ENCODE measurements at places on chromosomes 6 and 20.

- no peak for DNase-seq
Observed at GRCh38 chr6:32906539-32906938, 34.3 kb downstream of the HLA-DMB start.

DNA sequence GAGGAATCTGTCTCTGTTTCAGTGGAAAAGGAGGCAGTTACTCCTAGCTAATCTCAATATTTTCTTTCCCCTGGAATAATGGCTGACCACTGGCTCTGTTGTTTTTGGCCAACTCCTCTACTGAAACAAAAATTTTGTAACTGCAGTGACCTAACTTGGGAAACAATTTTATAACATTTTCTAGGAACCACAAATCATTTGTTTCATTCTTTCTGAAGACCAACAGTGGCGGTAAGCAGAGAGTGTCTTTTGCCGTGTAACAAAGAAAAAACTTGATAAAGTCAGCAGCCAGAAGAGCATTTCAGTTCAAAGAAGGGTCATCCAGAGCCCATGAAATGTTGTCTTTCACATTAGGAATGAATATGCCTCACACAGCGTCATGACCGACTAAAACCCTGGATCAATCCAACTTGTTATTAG lies 11.8 kb upstream of the BFSP1 start:
- DNase-seq, result no peak

DNA sequence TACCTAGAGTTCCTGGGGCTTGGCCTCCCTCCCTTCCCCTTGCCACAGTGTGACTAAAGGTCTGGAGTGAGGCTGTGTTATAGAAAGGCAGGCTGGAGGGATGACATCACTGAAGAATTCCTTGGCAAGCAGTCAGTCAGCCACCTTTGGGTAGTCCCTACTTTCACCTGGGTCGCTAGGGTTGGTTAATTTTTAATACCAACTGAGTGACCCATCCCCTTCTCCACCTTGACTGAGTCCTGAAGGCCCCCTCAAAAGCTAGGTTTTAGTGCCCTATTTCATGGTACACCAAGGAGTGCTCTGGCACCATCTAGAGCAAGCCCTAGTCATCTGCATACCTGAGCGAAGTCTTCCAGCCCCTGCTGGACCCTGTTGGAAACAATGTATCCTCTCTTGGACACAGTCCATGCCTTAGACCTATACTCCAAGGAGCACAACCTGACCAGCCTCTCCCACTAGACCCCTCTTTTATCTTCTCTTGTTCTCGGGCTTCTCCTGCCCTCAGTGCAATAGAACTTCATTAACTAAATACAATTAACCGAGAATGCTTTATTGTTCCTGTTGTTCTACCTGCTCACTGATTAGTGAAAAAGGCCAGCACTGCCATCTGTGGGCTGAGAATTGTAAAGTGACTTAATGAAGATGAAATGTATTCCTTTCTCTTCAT lies 44.6 kb downstream of the RIN2 start:
- DNase-seq, result no peak

- DNase-seq, result no peak
Observed at GRCh38 chr20:48148020-48148419, 362.7 kb upstream of the SULF2 start.

- no peak for DNase-seq
Observed at GRCh38 chr20:62177307-62177706, 5.5 kb upstream of the MTG2 start.

DNA sequence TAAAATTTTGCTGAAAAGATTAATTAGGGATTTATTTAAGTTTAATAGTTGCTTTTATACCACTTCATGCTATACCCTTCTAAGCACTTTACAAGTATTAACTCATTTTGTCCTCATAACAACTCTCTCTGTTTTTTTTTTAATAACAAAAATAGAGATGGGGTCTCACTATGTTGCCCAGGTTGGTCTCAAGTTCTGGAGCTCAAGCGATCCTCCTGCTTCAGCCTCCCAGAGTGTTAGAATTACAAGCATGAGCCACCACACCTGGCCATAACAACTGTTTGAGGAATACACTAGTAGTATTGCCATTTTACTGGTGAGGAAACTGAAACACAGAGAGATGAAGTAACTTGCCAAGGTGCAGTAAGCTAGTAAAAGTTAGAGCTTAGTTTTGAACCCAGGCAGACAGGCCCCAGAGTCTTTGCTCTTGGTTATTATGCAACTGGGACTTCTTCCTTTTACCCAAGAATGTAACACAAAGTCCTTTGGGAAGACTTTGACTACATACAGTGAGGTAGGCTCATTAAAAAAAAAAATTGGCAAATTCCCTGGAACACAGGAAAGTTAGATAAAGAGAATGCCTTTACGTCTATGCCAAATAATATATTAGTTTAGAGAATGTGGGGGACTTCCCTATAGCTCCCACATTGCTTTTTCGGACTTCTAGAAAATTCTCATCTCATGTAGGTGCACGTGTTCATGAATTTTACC lies 11.4 kb downstream of the ANKS1A start:
- DNase-seq, result no peak

DNA sequence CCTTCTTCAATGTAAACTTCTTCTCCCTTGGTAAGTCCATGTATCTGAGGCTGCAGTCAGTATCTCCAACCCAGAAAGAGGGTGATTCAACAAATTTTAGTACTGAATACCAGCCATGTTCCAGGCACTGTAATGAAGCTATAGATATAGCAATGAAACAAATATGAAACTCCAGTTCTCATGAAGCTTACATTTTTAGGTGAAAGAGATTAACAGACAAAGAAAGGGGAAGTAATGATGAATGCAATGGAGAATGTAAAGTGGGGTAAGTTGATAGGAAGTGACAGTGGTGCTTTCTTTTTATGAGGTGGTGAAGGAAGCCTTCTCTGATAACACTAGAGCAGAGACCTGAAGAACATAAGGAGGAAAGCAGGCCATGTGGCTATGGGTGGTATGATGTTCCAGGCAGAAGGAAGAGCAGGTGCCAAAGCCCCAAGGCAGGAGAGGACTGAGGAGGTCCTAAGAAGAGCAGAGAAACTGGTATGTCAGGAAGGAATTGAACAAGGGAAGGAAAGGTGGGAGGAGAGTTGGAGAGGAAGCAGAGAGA lies 143.6 kb downstream of the TFAP2B start:
- no peak for DNase-seq

- no peak for DNase-seq
Observed at GRCh38 chr6:149264629-149265028, 52.9 kb upstream of the TAB2 start.

DNA sequence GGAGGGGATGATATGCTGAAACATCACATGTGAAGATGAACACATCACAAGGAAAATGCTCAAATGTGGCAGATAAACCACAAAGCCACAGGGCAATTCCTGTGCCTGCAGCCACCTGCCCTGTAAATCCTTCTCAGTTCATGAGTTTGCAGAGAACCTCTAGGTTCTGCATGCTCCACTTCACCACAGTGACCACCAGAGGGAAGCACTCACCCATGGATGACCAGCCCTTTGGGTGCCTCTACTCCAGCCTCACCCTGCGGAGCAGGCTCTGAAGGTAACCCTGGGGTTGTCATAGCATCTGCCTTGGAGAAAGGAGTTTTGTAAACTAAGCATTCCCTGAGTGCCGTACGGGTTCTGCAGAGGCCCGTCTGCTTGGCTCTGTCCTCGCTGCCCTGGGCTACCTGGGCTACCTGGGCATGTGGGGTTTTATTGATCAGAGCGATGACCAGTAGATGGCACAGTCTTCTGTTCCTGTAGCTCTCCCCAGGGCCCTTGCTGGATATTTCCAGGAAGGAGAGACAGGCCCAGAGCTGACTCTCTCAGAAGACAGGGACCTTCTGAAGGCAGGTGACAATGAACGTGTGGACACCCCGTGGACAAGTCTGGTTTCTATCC lies 31.7 kb upstream of the CST1 start:
- peak; percentile 21 for DNase-seq

DNA sequence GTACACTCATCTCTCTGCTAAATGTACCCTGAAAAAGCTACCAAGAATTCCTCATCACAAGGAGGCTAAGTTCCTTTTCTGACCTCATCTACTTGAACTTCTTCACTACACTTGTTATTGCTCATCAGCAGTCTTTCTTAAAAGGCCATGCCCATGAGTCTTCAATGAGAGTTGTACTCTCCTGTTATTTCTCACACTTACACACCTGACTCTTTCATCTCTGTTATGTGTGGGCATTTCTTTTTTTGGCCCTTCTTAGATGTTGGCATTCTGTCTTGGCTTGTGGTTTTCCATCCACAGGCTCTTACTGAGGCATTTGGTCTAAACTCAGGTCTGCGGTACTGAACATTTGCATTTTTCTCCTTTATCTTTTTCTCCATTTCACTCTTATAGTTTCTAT lies 10.7 kb upstream of the SLC17A1 start:
- DNase-seq, result no peak

DNA sequence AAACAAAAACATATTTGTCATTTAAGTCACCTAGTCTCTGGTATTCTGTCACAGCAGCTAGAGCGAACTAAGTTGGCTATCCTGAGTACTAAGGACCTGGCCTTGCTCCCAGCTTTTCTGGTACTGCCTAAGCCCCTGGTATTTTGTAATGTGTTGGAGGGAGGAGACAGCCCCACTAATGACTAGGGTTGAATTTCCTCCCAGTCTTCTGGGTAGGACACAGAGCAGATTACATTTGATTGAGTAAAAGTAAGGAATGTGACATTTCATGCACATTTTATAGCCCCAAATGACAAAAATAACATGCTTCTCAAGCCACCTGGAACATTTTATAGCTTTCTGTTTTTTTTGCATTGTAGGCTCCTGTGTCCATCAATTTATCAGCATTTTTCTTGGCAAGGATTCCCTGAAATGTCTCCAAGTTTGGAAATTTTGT lies 47.9 kb upstream of the DDR1 start:
- no peak for DNase-seq

- no peak for DNase-seq
Observed at GRCh38 chr6:116073765-116074440, 13.2 kb upstream of the FRK start.

GRCh38 chr20:63700199-63701050 lies 4.0 kb downstream of the TNFRSF6B start:
- no peak for DNase-seq

- DNase-seq, result no peak
Observed at GRCh38 chr6:109007521-109007920, 87.1 kb downstream of the SESN1 start.

DNA sequence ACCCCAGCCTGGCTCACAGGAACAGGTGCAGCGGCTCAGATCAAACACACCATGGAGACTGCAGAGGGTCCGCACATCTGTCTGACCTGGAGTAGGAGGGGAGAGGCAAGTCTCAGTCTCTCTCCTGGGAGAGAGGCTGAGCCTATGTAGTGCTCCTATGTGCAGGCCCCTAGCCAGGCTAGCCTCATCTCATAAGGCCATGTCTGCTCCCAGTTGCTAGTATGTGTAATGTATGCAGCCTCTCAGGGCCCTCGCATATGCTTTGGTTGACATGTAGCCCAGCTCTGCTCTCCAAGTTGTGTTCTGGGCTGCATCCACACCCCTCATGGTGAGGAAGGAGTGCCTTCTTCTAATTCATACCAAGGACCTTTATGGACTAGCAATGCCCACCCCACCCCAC lies 11.8 kb downstream of the TNXB start:
- no peak for DNase-seq

GRCh38 chr6:3230256-3230882 lies 2.9 kb upstream of the TUBB2B start:
- no peak for DNase-seq

DNA sequence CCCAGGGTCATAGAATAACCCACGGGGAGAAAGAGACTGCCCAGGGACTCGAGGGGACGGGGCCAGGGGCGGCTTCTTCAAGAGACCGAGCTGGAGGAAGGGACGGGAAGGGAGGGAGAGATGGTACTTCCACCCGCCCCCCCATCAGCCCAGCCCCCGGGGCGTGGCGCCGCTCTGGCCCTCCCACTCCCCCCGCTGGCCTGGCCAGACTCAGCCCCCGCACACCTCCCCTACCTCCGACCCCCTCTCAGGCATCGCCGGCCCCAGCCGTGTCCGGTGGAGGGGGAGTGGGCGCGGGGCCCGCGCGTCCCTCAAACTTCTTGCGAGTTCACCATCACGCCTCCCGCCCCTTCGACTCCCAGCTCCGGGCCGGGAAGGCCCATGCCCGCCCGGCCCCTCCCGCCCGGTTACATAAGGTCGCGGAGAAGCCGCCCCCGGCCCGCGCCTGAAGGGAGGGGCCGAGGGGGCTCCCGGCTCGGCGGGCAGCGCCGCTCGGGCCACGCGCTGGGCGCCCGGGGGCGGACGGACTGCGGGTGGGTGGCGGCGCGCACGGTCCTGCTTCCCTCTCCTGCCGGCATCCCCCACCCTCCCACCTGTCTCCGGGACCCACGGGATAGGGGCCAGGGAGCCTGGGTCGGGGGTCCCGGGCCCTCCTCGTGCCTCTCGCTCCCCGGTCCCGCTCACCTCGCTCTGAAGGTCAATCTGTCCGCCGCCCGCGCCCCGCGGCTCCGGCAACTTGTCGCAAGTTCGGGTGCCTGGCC lies 562 bp downstream of the TFEB start:
- peak; percentile 85 for DNase-seq

GRCh38 chr6:46484081-46484820 lies 7.0 kb downstream of the RCAN2 start:
- no peak for DNase-seq

GRCh38 chr20:56592817-56593216 lies 36.3 kb upstream of the TFAP2C start:
- no peak for DNase-seq

DNA sequence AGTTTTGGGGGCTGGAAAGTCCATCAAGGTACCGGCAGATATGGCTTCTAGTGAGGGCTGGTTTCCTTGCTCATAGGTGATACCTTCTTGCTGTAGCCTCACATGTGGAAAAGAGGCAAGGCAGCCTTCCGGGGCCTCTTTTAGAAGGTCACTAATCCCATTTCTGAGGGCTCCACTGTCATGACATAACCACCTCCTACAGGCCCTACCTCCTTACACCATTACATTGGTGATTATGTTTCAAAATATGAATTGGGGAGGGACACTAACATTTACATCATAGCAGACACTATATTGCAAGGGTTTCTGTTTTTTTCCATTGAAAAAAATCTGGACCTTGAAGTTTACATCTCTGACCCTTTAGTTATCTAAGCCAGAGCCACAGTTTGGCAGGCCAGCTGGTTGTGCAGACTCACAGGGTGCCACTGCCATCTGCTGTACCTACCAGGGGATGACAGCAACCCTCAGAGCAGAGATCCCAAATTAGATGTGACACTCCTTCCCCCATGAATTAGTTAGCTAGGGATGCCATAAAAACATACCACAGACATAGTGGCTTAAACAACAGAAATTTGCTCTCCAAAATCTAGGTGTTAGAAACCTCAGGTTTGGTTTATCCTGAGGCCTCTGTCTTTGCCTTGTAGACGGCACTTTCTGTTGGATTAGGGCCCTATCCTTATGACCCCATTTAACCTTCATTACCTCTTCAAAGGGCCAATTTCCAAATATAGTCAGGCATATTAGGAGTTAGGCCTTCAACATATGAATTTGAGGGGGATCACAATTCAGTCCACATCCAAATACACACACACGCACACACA lies 166.4 kb upstream of the RNF217 start:
- peak; percentile 3 for DNase-seq
